ENCODE measurements at places on chromosomes 12 and 14.

DNA sequence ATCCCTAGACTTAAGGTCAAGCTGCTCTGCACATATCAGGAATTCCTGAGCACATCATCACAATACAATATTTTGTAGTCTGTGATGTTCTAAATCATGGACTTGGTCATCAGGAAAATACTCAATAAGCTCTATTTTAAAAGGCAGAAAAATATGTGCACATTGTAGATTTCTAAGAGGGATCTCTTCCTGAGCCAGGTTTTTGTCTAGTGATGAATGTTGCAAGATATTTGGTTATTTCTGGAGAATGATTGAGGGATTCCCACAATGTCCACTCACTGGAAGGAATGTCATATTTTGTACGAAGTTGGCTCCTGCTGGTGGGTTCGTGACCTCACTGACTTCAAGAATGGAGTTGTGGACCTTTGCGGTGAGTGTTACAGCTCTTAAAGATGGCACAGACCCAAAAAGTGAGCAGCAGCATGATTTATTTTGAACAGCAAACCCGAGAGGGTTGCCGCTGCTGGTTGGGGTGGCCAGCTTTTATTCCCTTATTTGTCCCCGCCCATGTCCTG lies 300.9 kb upstream of the DCN start:
- H3K27me3 ChIP-seq = no peaks in the 10 kb centered on the region
- H3K27ac ChIP-seq = no peak overlapping the region
- DNase-seq = no peak
- H3K36me3 ChIP-seq = no peaks in the 10 kb centered on the region
- H3K4me3 ChIP-seq = no peak overlapping the region

DNA sequence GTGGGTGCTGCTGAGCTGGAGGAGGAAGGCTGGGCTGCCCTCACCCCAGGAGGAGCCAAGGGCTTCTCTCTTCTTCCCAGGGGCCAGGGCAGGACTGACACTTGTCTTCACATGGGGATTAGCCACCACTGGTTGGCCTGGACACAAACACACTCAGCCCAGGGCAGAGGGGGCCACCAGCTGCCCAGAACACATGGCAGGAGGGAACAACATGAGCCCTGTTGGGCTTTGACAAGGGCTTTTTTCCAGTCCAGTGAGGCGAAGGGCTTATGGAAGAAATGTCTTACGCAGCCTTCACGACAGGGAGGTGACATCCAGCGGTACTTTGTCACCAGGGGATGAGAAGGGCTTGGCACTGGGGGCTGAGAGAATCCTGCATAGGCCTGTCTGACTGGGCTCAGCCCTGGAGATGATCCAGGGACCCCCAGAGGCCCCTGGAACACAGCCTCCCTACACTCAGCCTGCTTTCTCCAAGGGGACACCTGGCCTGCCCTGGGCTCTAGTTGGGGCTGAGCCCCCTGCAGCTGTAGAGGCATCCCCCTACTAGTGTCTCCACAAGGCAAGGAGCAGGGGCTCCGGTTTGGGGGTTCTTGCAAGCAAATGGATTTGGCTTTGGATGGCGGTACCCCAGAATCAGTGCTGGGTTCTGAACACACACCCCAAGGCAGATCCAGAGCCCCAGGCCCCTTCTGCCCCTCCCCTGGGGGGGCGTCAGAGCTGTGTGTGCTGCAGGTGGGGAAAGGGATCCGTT lies 18.9 kb downstream of the ARL6IP4 start:
- H3K36me3 ChIP-seq = no peaks in the 10 kb centered on the region
- H3K4me3 ChIP-seq = no peak overlapping the region
- no peak overlapping the region for H3K27ac ChIP-seq
- no peaks in the 10 kb centered on the region for H3K4me1 ChIP-seq
- no peak for DNase-seq

DNA sequence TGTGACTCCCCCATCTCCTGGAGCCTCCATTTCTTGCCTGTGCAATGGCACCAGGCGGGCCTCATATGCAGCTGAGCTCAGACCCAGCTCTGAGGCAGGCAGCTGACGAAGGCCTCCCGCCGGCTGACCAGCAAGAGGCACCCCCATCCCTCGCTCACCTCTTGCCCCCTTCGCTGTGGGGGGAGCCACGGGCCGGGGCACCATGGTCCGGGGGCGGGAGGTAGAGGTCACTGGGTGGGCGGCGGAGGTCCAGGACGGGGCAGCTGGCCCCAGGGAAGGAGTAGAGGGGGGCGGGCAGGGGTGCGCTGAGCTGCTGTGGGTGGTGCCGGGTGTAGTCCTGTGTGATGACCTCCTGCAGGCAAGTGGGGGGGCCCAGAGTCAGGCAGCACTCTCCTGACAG lies 39.4 kb downstream of the RFLNA start:
- H3K27me3 ChIP-seq = no peaks in the 10 kb centered on the region
- no peaks in the 10 kb centered on the region for H3K36me3 ChIP-seq
- H3K4me1 ChIP-seq = no peaks in the 10 kb centered on the region
- no peak overlapping the region for H3K4me3 ChIP-seq

- H3K27ac ChIP-seq = peak overlapping the region; percentile 38
- no peaks in the 10 kb centered on the region for H3K27me3 ChIP-seq
- peak overlapping the region; percentile 69 for H3K4me3 ChIP-seq
- H3K36me3 ChIP-seq = no peaks in the 10 kb centered on the region
- H3K4me1 ChIP-seq = peaks cover 9% of the 10 kb centered on the region
Measured at GRCh38 chr14:100237735-100238418, 1.1 kb upstream of the YY1 start.

DNA sequence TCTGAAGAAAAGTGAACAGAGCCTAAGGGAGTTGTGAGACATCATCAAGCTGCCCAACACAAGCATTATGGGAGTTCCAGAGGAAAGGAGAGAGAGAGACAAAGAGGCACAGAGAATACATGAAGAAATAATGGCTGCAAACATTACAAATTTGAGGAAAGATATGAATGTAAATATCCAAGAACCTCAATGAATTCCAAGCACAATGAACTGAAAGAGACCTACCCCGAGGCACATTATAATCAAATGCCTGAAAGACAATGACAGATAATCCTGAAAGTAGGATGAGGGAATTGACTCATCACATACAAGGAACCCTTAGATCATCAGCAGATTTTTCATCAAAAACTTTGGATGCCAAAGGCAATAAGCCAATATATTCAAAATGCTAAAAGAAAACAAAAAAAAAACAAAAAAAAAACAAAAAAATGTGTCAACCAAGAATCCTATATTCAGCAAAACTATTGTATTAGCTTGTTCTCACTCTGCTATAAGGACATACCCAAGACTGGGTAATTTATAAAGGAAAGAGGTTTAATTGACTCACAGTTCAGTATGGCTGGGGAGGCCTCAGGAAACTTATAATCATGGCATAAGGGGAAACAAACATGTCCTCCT lies 37.8 kb downstream of the BCL2L14 start:
- no peak overlapping the region for H3K4me3 ChIP-seq
- no peaks in the 10 kb centered on the region for H3K4me1 ChIP-seq
- H3K36me3 ChIP-seq = no peaks in the 10 kb centered on the region
- DNase-seq = no peak
- H3K27me3 ChIP-seq = no peaks in the 10 kb centered on the region
- H3K27ac ChIP-seq = no peak overlapping the region

DNA sequence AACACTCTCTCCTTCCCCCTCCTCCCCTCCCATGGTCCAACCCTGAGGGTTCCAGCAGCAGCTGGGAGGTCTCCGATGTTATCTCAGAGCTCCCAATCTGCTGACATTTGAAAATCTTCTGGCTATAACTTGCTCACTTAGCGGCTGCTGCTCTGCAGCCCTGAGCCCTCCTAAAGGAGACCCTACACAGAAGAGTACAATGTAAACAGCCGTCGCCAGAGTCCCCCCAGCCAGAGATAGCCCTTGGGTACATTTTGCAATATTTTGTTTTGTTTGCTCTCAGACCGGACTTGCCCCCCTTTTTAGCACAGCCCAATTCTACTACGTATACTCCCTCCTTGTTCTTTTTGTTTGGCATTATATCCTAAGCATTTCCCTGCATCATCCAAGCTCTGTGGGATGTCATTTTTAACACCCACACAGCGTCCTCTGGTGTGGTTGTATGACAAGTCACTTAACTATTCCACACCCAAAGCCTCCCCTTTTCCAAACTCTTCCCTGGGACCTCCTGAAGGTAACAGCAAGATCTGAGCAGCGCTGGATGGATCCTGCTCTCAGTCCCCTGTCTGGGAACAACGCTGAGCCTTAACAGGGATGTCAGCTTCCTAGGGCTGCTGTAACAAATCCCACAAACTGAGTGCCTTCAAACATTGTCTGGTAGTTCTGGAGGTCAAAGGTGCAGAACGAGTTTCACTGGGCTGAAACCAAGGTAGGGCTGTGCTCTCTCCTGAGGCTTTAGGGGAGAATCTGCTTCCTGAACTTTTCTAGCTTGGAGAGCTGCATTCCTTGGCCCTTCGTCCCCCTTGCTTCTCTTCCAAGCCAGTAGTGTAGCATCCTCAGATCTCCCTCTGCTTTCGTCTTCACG lies 25.3 kb upstream of the TCL1B start:
- H3K36me3 ChIP-seq = no peaks in the 10 kb centered on the region
- DNase-seq = no peak
- no peak overlapping the region for H3K4me3 ChIP-seq
- no peak overlapping the region for H3K27ac ChIP-seq

DNA sequence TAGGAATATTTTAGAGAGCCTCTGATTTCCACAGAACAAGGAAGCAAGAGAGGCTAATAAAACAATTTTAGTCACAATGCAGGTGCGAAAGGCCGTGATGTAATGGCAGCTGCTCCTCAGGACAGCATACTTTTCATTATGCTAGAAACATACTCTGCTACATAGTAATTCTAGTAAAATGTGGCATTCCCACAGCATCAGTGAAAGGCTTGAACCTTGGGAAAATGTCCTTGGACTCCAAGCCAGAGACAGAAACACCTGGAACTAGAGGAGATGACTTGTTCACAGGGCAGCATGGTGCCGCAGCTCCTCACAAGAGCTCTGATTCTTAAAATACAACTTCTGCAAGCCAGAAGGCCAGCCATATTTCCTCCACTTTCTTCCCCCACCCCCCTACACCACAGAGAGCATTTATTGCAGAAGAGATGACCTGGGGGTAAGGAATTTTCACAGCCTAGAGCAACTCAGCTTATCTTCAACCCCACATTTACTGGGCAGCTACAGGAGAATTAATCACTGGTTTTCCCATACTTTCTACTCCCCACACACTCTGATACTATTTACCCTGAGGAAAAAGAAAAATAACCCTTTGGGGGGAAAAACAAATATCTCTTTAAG lies 15.8 kb downstream of the ABCC9 start:
- no peaks in the 10 kb centered on the region for H3K36me3 ChIP-seq
- no peaks in the 10 kb centered on the region for H3K27me3 ChIP-seq
- no peak overlapping the region for H3K27ac ChIP-seq
- DNase-seq = no peak

- H3K4me3 ChIP-seq = no peak overlapping the region
- no peak overlapping the region for H3K27ac ChIP-seq
- no peaks in the 10 kb centered on the region for H3K36me3 ChIP-seq
- H3K4me1 ChIP-seq = no peaks in the 10 kb centered on the region
- DNase-seq = no peak
Measured at GRCh38 chr14:55201219-55202101, 10.1 kb upstream of the DLGAP5 start.

DNA sequence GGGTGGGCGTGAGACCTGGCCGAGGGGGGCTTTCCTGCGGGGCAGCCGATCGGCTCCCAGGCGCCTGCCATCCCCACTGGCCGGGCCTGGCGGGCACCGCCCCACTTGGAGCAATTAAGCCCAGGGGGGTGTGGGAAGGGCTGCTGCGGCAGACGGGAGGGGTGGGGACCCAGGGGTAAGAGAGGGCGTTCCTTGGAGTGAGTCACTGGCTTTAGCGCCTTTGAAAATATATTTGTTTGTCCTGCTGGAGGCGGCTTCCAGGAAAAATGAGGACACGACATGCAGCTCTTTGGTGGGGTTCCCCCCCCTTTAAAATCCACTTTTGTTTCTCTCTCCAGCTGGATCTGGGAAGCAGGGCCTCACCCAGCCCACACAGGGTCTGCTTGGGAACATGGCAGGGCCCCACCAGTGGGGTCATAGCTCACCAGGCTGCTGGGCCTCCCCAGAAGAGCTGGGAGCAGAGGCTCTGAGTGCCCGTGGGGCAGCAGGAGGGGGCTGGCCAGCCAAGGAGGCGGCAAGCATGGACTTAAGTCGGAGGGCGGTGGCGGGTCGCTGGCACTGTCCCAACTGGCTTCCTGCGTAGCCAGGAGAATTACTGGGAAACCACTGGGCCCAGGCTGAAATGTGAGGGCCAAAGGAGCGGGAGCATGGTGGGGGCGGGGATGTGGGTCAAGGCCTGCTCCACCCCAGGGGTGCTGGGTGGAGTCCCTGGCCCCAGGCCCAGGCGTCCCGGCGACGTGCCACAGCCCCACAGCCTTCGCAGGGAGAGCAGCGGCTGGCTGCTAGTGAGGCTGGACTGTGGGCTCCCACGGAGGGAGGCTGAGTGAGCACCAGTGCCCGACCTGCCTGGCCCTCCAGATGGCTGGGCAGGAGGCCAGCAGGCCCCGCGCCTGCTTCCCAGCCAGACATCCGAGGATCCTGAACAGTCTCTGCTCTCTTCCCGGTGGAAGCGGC lies 128.0 kb downstream of the RFLNA start:
- no peak overlapping the region for H3K4me3 ChIP-seq
- DNase-seq = no peak
- no peaks in the 10 kb centered on the region for H3K36me3 ChIP-seq
- no peak overlapping the region for H3K27ac ChIP-seq
- no peaks in the 10 kb centered on the region for H3K27me3 ChIP-seq

- no peaks in the 10 kb centered on the region for H3K36me3 ChIP-seq
- H3K27me3 ChIP-seq = no peaks in the 10 kb centered on the region
- no peak for DNase-seq
- H3K4me3 ChIP-seq = no peak overlapping the region
- peaks cover 13% of the 10 kb centered on the region for H3K4me1 ChIP-seq
- no peak overlapping the region for H3K27ac ChIP-seq
Measured at GRCh38 chr12:11705010-11705409, 55.5 kb downstream of the ETV6 start.

DNA sequence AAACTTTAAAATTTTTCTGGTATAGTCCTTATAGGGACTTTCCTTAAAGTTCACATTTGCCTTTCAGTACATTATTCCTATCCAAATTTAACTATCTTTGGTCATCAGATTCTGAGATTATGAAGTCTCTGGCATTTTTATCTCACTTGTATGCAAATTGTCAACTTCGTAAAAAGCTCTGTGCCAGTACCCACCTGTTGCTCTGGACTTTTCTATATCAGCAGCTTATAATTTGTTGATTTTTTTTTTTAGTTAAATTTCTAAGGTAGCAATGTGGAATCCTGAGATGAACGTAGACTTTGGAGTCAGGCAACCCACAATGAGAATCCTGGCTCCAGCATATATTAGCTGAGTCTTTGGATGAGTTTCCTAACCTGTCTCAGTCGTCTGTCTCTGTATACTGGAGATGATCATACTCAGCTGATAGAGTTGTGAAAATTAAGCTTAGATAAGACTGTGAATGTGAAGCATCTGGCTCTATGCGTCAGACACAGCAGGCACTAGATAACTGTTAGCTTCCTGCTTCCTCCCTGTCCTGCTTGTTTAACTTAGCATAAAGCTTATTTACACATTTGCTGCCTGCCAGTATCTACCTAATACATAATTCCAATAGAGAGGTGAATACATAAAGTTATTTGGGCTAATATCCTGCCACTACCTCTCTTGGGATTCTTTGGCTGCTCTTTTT lies 59.8 kb downstream of the MARK3 start:
- no peaks in the 10 kb centered on the region for H3K36me3 ChIP-seq
- no peak overlapping the region for H3K4me3 ChIP-seq
- H3K4me1 ChIP-seq = no peaks in the 10 kb centered on the region
- no peak overlapping the region for H3K27ac ChIP-seq
- no peaks in the 10 kb centered on the region for H3K27me3 ChIP-seq
- no peak for DNase-seq

Measured in MM.1S (cell line).